Fibroblast of the conjunctiva (primary cell): ENCODE measurements at places on chromosomes 7 and 10.

GRCh38 chr10:124052561-124052960, 40.8 kb downstream of the CHST15 start:
- DNase-seq: no peak

GRCh38 chr10:68135922-68136792, 26.9 kb downstream of the MYPN start:
- peak; percentile 42 for DNase-seq

DNA sequence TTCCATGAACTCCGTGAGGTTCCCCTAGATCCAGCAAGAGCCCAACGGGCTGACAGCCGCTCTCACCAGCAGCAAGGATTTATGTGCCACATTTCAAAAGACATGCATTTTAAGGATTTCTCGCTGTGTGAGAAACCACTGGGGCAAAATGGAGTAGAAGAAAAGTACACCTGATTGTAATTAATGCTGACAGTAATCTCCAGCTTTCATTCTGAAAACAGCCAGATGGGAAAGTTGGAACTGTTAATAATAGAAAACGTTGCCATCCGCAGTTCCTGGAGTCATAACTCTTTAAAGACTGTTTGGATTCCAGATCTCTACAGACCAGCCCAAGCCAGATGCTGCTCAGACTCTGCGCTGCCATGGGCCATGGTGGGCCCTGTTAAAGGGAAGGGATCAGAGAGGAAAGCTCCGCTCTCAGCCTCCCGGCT, 216.9 kb upstream of the GLI3 start:
- no peak for DNase-seq

DNA sequence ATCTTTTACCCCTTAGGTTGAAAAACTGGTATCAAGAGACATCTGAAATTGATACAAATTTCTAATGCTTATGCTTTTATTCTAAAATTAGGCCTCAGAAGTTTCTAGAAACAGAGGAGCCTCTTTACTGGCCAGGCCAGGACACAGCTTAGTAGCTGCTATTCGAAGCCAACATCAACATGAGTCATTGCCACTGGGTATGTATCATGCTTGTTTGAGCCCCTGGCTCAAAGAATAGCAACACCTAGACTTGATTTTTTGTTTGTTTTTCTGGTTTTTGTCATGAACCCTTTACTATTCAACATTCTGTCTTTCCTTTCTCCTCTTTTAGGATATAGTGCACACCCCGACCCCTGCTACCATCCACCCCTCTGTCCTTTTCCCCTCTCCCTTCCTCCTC, 90.9 kb upstream of the STK17A start:
- peak; percentile 32 for DNase-seq

GRCh38 chr10:16491933-16492332, 29.7 kb downstream of the C1QL3 start:
- DNase-seq: no peak

DNA sequence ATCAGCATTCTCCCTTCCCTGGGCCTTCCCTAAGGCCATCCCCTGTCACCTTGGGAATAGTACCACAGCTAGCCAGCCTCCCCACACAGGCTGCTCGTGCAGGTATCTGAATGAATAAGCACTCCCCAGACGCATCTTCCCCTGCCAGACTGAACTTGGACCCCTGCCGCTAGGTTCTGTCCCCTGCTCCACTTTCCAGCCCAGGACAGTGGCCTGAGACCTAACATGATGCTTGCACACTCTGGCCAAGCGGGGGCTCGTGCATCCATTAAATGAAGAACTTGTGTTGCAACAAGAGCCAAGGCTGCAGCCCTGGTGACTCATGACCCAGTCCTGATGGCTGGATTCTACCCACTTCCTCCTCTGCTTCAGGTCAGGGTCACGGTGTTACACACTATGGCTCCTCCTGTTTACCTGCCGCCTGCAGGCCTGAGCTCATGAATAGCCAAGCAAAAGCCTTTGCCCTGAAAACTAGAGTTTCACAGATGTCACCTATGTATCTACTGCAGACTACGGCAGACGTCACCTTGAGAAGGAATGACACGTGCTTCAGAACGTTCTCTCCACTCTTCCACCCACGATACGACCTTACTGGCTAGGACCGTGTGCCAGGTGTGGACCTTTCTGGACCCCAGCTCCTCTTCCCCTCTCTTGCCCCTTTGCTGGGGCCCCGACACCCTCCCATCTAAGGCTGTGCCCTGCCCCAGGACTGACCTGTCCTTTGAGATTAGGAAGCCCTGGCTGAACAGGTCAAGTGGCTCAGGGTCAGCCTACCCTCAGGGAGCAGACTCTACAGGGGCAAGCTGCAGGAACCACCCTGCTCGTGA, 6.5 kb downstream of the ASB13 start:
- peak; percentile 18 for DNase-seq

DNA sequence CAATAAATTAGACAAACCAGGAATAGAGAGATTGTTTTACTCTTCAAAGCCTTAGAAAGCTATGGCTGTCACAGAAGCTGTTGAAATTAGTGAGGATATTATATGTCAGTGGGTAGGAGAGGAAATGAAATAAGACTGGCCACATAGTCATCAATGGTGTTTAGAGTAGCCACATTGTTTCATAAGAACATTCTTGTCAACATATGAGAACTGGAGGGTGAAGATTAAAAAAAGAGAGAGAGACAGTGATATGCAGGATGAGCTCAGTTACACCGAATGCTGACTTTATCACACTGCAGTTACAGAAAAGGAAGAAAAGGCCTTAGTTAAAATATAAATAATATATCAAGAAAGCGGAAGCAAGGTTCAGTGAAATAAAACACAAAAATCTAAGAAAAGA, 412.0 kb downstream of the CNTNAP2 start:
- no peak for DNase-seq

GRCh38 chr7:153381275-153382040, 621.9 kb downstream of the ACTR3B start:
- DNase-seq: no peak

- DNase-seq: no peak
These were observed 101.5 kb upstream of the ANKRD1 start for GRCh38 chr10:91022390-91022789.

DNA sequence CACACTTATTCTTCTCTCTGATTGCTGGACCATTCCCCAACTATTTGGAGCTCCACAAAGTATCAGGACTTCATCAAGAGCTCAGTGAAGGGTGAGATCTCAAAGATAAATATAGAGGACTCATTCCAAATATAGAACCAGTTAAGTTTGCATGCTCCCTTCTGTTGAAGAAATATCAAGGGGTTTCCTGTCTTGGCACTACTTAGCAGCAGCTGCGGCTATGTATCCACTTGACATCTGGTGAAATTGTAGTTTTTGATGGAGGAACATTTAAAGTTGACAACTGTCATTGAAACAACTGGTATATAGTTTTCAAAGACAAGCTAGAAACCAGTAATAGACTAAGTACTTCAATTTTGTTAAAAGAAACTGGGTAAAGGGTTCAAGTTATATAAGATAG, 1.0 kb upstream of the SPAG6 start:
- DNase-seq: no peak

DNA sequence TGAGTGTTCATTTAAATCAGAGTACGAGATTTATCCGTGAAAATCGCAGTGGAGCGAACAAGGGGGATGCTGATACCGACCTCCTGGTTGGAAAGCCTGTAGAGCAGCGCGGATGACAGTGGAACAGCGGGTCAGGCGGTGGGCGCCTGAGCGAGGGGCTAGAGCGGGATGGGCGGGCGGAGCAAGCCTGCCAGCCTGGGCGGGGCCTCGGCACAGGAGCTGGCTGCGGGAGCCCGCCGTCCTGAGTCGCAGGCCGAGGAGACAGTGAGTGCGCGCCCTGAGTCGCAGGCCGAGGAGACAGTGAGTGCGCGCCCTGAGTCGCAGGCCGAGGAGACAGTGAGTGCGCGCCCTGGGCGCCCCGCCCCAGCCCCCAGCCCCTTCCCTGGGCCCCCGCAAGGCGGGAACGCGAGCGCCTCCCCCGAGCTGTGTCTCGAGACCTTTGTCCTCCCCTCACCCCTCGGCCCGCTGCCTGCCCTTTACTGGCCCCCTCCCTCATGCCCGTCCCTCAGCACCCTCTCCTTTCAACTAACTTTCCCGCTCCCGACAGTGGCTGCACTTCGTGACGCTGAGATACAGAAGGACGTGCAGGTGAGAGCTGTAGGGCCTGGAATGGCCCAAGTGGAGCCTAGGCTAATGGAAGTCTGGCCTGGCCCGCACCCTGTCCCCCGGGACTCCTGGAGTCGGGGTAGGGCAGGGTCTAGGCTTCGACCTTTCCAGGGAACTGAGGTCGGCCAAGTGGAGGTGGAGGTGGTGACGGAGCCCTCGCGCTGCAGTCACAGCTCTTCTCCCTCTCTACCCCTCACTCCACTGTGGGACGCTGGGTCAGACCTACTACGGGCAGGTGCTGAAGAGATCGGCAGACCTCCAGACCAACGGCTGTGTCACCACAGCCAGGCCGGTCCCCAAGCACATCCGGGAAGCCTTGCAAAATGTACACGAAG, at the start of gene AS3MT:
AS3MT (plus strand) TSS at position 213 of the 941 bp plus-strand sequence; CDS start at position 336, 123 bp downstream.
- DNase-seq: no peak

DNA sequence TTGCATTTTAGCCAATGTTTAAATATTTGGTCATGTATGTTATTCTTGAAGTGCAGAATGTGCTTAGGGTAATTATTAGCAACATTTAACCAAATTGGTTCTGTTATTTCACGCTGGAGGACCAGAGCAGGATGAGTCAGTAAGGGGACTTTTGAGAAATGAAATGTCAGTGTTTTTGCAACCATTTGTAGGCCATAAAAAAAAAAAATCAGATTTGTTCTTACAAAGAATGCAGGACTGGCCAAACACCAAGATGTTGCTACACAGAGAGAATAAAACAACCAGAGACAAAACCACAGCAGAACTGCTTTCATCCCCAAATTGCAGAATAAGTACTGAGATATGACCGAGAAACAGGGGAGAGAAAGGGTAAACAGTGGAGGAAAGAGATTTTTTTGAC, 62.1 kb downstream of the TPST1 start:
- DNase-seq: peak; percentile 88

DNA sequence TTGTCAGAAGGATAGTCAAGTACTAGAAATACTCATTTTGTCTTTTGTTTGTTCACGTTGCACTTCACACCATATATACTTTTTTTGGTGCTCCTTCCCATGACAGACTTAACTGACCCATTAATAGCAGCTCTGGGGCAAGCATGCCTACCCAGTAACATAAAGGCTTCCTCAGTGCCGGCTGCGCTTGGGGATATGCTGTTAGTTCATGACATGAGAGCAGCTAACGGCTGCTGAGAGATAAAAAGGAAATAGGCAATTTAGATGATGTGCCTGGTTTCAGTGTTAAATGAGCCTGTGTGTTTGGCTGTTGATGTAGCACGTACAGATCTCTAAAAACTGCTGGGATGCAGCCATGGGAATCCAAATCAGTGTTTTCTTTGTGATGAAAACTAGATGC, 86.4 kb downstream of the TAX1BP1 start:
- DNase-seq: no peak
